Hematopoietic multipotent progenitor cell treated with erythropoietin and hydrocortisone succinate and interleukin-3 and kit ligand, for 8 days (in vitro differentiated cells): ENCODE measurements at places on chromosomes 3 and 15.
A peak's percentile ranks its signal among the peaks of the same experiment; 100 is the strongest.

DNA sequence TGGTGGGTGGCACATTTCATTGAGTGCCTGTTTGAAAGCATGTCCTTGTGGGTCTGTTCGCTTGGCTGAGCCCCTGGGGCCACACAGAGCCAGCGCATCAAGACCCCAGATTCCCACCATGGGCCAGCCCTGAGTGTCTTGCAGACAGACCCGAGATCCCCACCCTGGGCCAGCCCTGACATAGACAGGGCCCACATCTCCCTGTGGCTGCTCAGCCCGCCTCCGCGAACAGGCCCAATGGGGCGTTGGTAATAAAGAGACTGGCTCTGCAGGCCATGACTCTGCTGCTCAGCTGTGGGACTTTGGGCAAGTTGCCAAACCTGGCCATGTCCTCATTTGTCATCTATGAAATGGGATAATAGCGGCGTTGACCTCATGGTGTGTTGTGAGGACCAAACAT is 22.6 kb downstream of the FAH start:
- no peak for DNase-seq

DNA sequence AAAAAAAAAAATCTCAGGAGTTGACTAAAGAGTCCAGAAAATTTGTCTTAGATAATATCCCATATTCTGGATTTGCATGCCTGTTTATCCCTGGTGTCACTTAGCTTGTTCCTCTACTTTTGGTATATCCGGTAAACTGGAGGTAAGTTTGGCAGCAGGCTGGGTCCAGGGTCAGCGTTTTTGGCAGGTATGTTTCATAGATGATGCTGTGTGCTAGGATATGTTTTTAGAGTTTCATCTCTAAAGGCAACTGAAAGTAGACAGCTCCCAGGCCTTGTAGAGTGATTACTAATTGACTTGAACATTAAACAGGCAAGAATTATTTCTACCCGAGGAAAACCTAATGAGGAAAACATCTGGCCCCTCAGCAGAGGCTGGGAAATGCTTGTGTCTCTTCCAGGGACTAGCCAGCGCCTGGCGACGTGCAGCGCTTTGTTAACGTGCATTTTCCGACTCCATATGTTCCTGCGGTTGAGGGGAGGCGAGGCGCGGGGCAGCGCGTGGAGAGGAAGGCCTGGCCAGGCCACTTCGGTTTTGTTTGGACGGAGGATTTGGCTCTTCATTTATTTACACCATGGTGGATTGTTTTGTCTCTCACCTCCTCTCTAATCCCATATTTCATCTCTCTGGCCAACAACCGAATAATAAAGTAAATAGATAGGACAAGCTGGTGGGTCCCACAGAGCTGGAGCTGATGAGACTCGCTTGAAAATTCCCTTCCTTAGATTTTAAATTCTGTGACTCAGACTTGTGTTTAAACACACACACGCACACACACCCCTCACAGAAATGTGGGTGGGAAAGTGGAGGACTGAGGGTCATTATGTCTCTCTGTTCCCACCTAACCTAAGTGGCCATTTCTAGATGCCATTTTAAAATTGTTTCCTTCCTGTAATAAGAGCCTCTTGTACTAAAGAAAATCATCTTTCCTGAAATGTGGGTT is 65.3 kb downstream of the ASB7 start:
- DNase-seq = no peak

DNA sequence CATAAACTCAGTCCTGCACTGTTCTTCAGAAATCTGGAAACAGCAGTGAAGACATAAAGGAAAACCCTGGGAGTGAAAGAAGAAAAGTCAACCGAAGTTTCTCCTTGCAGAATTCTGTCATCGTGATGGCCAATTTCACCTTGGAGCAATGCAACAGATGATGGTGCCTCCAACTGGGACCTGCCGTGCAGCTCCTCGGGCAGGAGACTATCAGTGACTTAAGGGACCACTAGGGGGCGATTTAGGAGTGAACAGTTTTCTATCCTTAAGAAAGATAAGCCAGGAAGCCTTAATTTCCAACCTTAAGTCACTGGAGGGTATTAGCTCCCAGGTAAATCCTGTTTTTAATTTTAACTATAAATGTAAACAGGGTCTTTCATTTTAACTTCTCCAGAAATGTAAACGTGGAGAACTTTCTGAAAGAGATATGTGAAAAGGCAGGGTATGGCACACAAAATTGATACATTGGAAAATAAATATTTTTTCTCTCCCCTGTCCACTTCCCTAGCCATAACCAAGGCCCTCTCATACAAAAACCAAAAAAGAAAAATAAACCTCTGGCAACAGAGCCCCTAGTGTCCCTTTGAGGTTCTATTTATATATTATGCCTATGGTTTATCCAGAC is 116.3 kb downstream of the PDZRN3 start:
- peak; percentile 55 for DNase-seq

GRCh38 chr3:51297333-51297732 is 87.8 kb upstream of the MANF start:
- no peak for DNase-seq

- DNase-seq = no peak
These were observed 193.3 kb upstream of the PROK2 start for GRCh38 chr3:71978150-71978721.

- DNase-seq = no peak
These were observed 972.2 kb downstream of the SQOR start for GRCh38 chr15:46607077-46607476.

DNA sequence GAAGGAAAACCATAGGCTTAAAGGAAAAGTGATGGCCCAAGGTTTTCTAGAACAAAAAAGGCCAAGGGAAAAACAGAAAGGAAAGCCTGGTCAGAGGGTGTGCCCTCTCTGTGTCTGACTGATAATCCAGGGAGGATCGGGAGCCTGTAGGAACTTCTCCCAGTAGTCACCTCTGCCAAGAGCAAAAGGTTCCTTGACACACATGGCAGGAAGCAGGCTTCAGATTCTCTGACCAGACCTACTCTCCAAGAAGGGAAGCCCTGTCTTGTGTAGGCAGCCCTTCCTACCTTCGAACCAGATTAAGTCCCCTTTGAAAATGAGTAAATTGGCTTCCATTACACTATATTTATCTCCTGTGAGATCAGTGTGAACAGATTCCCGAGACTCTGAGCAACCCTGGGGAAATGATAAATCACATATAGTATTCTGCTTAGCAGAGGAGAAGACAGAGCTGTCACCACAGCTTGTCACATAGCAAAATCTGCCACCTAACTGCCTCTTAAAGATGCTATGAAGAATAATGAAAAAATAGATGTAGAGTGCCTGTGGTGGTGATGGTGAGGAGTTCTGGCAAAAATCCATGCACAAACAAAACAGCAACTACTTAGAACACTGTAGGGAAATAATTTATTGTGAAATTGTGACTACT is 38.8 kb downstream of the PARP14 start:
- no peak for DNase-seq

DNA sequence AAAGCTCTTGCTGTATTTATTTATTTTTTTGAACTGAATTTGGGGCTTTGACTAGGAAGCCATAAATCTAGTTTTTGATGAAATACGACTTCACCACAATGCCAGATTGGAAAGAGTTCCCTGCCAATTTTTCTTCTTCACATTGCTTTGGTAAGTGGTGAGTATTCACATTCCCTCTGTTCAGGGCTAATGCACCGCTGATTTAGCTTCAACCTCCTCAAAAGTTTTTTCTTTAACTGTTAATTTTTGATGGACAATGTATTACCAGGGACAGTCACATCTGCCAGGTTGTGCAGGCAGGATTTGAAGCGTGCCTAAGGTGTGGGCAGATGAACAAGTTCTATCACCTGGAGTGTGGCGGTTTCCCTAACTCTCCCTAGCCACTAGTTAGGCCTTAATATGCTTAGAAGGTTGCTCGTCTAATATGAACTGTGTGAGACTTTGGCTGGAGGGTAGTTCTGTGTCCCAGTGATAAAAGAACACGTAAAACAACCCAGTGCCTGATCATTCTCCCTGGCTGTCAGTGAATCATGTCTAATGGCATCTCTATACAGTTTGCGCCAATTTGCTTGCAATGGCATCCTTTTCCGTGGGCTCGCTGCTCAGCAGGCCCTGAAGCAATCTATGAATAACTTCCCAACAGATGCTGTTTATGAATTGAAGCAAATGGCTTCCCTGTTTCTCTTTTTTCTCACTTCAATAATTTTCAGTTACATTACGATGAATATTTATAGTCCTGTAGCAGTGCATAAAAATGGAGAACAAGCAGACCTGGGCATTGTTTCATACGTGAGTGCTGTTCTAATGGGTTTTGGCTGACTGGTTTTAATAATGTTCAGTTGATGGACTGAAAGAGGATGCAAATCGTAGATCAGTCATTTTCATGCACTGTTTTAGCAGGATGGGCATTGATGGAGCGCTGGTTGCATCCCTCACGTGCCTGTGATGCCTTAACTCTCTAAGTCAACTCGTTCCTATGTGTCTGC is 243.2 kb upstream of the SUCLG2 start:
- no peak for DNase-seq

- DNase-seq = no peak
These were observed 62.9 kb upstream of the XCR1 start for GRCh38 chr3:46090161-46090591.

- no peak for DNase-seq
These were observed 10.6 kb downstream of the GOLGA6L2 start for GRCh38 chr15:23436421-23436820.

DNA sequence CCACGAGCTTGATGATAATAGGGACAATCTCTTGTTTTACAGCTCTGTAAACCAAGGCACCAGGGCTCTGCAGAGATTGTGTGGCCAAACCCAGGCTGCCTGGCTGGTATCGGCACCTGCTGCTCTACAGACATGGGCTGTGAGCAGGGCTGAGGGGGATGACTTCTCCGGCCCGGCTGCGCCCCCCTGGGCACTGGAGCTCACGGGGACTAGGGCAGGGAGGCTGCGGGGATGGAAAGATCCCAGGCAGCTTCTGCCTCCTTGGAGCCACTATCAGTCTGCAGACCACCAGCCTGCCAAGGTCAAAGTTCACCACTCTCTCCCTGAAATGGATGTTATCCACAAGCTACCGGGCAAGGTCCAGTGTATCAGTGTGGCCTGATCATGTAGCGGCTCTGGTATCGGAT is 22.0 kb upstream of the PIGZ start:
- no peak for DNase-seq

- DNase-seq = no peak
These were observed 100.1 kb upstream of the PROK2 start for GRCh38 chr3:71885006-71885405.

GRCh38 chr3:57689367-57690053 is 3.4 kb downstream of the DENND6A start:
- DNase-seq = peak; percentile 14

GRCh38 chr15:71232411-71232810 is 117.1 kb downstream of the THSD4 start:
- DNase-seq = no peak

- no peak for DNase-seq
These were observed 122.4 kb downstream of the RAP2B start for GRCh38 chr3:153284282-153284938.

GRCh38 chr3:15478640-15478979 is 42.9 kb downstream of the COLQ start:
- DNase-seq = no peak

DNA sequence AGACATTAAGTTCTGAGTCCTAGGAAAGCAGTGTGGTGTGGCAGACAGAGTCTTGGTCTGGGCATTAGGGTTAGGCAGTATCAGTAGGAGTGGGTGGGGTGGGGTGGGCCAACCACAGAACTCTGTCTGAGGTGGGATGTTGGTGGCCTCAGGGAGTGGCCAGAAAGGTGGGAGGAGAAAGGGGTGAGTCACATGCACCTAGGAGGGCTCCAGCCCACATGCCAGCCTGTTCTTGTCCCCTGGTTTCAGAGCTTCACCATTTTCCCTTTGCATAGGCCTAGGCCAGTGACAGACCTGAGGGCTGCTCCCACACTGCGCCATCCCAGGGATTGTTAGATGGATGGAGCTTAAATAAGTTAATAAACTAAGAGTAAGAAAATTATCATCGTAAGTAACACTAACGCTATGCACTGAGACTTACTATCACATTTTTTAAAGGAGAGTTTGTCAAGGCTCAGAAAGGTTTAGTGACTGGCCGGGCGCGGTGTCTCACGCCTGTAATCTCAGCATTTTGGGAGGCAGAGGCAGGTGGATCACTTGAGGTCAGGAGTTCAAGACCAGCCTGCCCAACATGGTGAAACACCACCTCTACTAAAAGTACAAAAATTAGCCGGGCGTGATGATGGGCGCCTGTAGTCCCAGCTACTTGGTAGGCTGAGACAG is 33.8 kb downstream of the DNASE1L3 start:
- peak; percentile 88 for DNase-seq

- no peak for DNase-seq
These were observed 142.3 kb downstream of the IL5RA start for GRCh38 chr3:2967871-2968270.

DNA sequence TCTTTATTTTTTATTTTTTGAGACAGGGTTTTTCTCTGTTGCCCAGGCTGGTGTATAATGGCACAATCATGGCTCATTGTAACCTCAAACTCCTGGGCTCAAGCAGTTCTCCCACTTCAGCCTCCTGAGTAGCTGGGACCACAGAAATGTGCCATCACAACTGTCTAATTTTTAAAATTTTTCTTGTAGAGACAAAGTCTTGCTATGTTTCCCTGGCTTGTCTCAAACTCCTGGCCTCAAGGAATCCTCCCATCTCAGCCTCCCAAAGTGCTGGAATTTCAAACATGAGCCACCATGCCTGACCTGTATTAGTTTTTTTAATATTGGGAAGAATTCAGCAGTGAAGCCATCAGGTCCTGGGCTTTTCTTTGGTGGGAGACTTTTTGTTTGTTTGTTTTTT is 13.6 kb upstream of the CLDN11 start:
- no peak for DNase-seq

- DNase-seq = no peak
These were observed 342.2 kb upstream of the TPRG1 start for GRCh38 chr3:188829576-188829975.

- no peak for DNase-seq
These were observed 7.1 kb downstream of the CD200R1 start for GRCh38 chr3:112967828-112968227.

- no peak for DNase-seq
These were observed 215.7 kb upstream of the CFAP20DC start for GRCh38 chr3:59265566-59265965.

GRCh38 chr3:195565716-195566115 is 18.0 kb downstream of the APOD start:
- DNase-seq = no peak

DNA sequence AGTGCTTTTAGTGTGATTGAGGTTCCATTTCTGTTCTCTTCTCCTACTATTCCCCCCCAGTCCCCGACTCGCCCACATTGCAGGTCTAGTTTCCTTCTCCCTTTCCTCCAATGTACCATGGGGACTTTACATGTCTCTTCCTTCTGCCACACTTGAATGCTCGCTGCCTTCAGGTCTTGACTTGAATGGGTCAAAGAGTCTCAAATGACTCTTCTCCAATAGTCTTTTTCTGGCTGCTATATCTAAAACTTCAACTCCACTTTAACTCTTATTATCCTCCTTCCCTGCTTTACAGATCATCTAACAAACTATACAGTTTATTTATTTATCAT is 213.9 kb upstream of the SLC2A2 start:
- DNase-seq = no peak
